ENCODE measurements at places on chromosomes 2 and 18. TPM values are rescaled to one million over a fixed set of nuclear protein-coding genes. Genes with fewer than 3 reads are reported as not detected.

DNA sequence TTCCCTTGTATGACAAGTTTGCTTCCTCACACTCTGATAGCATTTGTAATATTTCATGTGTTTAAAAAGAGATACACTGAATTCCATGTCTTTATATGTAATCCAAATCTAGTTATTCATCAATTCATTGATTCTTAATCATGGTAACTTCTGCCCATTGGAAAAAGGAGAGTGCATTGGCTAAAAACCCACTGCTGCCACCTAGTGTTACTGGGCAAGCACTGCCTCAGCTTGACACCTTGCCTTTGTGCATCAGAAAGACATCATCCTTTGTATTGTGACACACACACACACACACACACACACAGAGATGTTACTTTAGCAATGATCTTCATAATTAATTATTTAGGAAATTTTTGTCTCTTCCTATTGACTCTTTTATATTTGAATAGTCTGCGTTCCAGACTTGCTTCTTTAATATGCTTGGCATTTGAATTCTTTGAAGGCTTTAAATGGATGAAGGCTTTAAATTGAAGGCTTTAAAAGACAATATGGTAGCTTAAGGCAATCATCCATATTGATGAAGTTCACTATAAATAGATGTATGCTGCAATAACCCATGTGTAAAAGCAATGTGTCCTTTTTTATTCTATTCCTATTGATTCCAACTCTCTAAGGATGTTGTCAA is 414.2 kb upstream of the CHST9 start:
- no peak overlapping the region for H3K4me3 ChIP-seq
- DNase-seq: no peak
- H3K36me3 ChIP-seq: no peaks in the 10 kb centered on the region
- H3K4me1 ChIP-seq: no peaks in the 10 kb centered on the region
- H3K27ac ChIP-seq: no peak overlapping the region

- no peak for DNase-seq
- no peak overlapping the region for H3K27ac ChIP-seq
- peaks cover 15% of the 10 kb centered on the region for H3K4me1 ChIP-seq
- H3K4me3 ChIP-seq: no peak overlapping the region
- peaks cover 11% of the 10 kb centered on the region for H3K36me3 ChIP-seq
- no peaks in the 10 kb centered on the region for H3K27me3 ChIP-seq
Observed at GRCh38 chr2:236565879-236566402, 3.7 kb upstream of the ACKR3 start.

DNA sequence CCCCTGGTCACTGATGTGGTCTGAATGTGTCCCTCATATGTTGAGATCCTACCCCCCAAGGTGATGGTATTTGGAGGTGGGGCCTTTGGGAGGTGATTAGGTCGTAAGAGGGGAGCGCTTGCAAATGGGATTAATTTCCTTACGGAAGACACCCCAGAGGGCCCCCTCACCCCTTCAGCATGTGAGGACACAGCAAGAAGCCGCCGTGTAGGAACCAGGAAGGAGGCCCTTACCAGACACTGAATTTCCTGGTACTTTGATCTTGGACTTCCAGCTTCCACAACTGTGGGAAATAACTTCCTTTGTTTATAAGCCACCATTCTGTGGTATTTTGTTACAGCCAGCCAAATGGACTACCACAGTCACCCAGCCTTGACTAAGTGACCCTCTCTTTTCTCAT is 35.9 kb downstream of the NCK2 start:
- no peak overlapping the region for H3K4me3 ChIP-seq
- peaks cover 72% of the 10 kb centered on the region for H3K4me1 ChIP-seq
- peaks cover 23% of the 10 kb centered on the region for H3K36me3 ChIP-seq

DNA sequence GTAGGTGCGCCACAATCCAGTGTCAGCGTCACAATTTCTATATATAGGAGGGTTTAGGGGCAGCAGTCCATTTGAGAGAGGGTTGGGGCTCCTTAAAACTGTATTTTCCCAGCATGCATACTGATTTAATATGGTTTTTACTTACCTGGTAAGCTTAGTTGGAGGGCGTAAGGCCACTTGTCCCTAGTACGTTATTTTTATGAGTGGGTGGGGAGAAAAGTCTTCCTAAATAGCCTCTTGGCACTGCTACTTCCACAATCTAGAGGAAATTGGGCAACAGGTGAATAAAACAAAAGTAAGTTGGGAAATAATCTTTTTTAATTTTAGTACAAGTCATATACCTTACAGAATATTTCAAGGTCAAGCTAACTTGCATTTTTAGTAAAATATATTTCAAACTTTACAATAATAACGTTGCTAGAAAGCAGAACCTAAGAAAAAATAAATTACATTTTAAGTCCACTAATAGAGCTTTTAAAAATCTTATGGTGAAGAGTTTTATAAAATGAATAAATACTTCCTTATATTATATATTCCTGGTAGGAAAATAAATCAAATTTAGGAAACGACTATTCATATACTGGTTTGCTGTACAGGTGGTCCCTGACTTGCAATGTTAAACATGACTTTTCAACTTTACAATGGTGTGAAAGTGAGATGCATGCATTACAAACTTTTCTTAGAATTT is 20.9 kb downstream of the DHRS9 start:
- no peak overlapping the region for H3K4me3 ChIP-seq
- no peak for DNase-seq
- H3K4me1 ChIP-seq: no peaks in the 10 kb centered on the region
- no peaks in the 10 kb centered on the region for H3K36me3 ChIP-seq

GRCh38 chr2:57869758-57870344 is 176.8 kb upstream of the VRK2 start:
- no peak overlapping the region for H3K27ac ChIP-seq
- H3K36me3 ChIP-seq: no peaks in the 10 kb centered on the region
- H3K27me3 ChIP-seq: no peaks in the 10 kb centered on the region
- DNase-seq: no peak

- no peak overlapping the region for H3K4me3 ChIP-seq
- H3K4me1 ChIP-seq: no peaks in the 10 kb centered on the region
- no peak for DNase-seq
- H3K27ac ChIP-seq: no peak overlapping the region
- no peaks in the 10 kb centered on the region for H3K36me3 ChIP-seq
- H3K27me3 ChIP-seq: no peaks in the 10 kb centered on the region
Observed at GRCh38 chr2:21317131-21317530, 193.4 kb downstream of the TDRD15 start.

DNA sequence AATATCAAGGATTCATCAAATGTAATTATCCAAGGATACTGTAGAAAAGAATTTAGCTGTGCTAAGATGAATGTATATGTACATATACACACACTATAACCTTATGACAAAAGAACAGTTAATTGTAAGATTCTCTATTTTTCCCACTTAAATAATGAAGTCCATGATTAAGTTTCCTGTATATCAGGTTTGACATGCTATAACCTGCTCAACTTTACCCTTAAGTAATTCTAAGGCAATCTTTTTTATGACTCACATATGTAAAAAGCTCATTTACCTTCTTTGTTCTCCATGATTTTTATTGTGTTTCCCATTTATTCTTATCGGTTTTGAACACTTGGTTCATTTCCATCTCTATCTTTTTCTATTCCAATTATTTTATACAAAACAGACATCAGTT is 1213.1 kb upstream of the SLC39A10 start:
- no peaks in the 10 kb centered on the region for H3K36me3 ChIP-seq
- H3K27ac ChIP-seq: no peak overlapping the region
- H3K4me3 ChIP-seq: no peak overlapping the region
- no peaks in the 10 kb centered on the region for H3K27me3 ChIP-seq

- H3K27ac ChIP-seq: no peak overlapping the region
- no peak for DNase-seq
- peaks cover 31% of the 10 kb centered on the region for H3K36me3 ChIP-seq
- no peak overlapping the region for H3K4me3 ChIP-seq
- H3K27me3 ChIP-seq: no peaks in the 10 kb centered on the region
- H3K4me1 ChIP-seq: no peaks in the 10 kb centered on the region
Observed at GRCh38 chr2:240593703-240594451, 7.3 kb downstream of the CAPN10 start.

GRCh38 chr2:124626993-124627392 is 601.9 kb downstream of the CNTNAP5 start:
- DNase-seq: no peak
- H3K36me3 ChIP-seq: no peaks in the 10 kb centered on the region
- H3K27ac ChIP-seq: no peak overlapping the region
- H3K4me3 ChIP-seq: no peak overlapping the region
- H3K27me3 ChIP-seq: no peaks in the 10 kb centered on the region

DNA sequence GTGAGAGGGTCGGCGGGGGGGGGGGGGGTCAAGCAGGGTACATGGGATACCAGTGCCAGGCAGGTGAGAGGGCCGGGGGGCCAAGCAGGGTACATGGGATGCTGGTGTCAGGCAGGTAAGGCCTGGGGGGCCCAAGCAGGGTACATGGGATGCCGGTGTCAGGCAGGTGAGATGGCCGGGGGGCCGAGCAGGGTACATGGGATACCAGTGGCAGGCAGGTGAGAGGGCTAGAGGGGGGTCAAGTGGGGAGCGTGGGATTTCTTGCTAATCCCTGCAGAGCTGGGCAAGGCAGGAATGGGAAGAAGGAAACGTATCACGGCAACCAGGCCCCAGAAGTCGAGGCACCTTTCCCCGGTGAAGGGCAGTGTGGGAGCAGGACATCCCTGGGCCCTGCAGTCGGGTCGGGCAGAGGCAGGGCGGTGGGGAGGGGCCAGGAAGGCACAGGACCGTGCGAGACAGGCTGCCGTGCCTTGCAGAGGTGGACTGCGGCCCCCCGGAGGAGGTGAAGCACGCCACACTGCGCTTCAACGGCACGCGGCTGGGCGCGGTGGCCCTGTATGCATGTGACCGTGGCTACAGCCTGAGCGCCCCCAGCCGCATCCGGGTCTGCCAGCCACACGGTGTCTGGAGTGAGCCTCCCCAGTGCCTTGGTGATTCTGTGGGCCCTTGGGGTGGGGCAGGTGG is 49.3 kb downstream of the MTERF4 start:
- H3K4me3 ChIP-seq: no peak overlapping the region
- peaks cover 15% of the 10 kb centered on the region for H3K27me3 ChIP-seq
- no peak for DNase-seq
- H3K36me3 ChIP-seq: no peaks in the 10 kb centered on the region
- H3K4me1 ChIP-seq: no peaks in the 10 kb centered on the region

- no peaks in the 10 kb centered on the region for H3K4me1 ChIP-seq
- H3K36me3 ChIP-seq: peaks cover 42% of the 10 kb centered on the region
- no peak overlapping the region for H3K27ac ChIP-seq
Observed at GRCh38 chr2:223884399-223884798, 47.0 kb upstream of the AP1S3 start.

- no peak overlapping the region for H3K4me3 ChIP-seq
- no peaks in the 10 kb centered on the region for H3K4me1 ChIP-seq
- no peaks in the 10 kb centered on the region for H3K27me3 ChIP-seq
- no peaks in the 10 kb centered on the region for H3K36me3 ChIP-seq
Observed at GRCh38 chr2:167381349-167381748, 493.1 kb downstream of the XIRP2 start.

DNA sequence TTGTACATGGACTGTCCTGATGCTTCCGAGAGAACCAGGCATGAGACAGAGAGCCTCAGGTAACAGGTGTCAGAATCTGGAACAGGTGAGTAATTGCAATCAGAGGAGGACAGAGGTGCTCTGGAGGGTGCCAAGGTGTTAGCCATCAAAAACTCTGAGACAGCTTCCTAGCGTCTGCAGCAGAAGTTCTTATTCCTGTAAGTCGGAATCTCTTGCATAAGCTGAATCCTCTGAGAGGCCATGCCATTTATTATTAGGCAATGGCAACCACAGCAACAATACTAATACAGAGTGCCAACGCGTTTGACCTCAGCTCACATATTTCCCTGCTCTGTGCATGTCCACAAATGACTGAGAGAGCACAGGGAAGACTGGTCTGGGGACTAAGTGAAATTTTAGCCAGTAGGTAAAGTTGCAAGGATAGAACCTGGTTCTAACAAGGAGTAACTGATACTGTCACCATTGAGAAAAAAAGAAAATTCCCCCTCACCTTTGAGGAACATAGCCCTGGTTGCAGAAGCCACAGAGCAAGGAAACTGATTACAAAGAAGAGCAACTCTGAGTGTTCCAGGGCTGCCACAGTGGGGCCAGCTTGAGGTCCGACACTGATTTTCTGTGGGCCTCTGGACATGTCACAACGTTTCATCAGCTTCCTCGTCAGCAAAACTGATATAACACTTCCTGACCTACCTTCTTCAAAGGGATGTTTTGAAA is 55.1 kb upstream of the ACSL3 start:
- H3K36me3 ChIP-seq: no peaks in the 10 kb centered on the region
- no peaks in the 10 kb centered on the region for H3K27me3 ChIP-seq
- H3K27ac ChIP-seq: no peak overlapping the region
- H3K4me3 ChIP-seq: no peak overlapping the region
- no peak for DNase-seq

CFAP221 gene
- total RNA-seq: not detected

ANKRD39 gene
- total RNA-seq: 25.0 TPM

MREG gene
- 6.0 TPM for total RNA-seq
